Thyroid gland (tissue), 4 donors: ENCODE measurements at places on chromosomes 3 and 15.

GRCh38 chr3:23552506-23552905 lies 253.2 kb upstream of the UBE2E1 start:
- no peaks in the 10 kb centered on the region for H3K36me3 ChIP-seq
- H3K4me1 ChIP-seq, result no peaks in the 10 kb centered on the region
- no peak overlapping the region for H3K4me3 ChIP-seq
- no peak overlapping the region for H3K27ac ChIP-seq

- no peak overlapping the region for H3K27ac ChIP-seq
- H3K4me3 ChIP-seq, result no peak overlapping the region
- peaks cover 8% of the 10 kb centered on the region for H3K27me3 ChIP-seq
- DNase-seq, result no peak
- H3K4me1 ChIP-seq, result peaks cover 20% of the 10 kb centered on the region
Observed at GRCh38 chr3:27720899-27721716, 1.0 kb downstream of the EOMES start.

DNA sequence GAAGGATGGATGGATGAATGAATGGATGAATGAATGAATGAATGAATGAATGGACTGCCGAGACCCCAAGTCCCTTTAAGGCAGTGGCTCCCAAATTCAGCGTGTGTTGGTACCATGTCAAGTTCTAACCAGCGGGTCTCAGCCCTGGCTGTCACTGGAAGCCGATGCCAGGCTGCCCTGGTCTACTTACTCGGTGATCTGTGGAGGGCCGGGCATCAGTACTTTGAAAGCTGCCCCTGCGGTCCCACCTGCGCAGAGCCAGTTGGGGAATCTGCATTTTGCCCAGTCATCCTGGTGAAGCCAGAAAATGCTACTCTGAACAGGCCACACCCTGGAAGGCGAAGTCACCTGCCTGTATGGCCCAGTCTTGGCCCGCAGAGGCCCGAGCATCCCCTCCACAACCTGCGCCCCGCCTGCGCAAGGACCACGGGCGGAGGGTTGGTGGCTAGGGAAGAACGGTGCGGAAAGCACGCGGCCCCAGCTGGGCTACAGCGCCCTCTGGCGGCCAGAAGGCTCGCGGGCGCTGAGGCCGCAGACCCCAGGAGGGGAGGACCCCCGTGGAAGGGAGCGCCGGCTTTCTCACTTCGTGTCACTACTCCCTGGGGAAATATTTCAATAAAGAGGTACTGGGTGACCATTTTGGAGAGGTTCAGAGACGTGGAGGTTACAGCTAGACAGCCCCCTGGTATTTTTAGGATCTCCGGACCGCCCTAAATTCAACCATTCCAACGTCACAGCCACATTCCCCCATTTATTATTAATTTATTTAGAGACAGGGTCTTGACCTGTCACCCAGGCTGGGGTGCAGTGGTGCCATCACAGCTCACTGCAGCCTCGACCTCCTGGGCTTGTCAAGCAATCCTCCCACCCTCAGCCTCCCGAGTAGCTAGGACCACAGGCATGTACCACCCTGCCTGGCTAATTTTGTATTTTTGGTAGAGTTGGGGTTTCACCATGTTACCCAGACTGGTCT lies 34.9 kb downstream of the PRKCD start:
- peak; percentile 57 for DNase-seq
- no peaks in the 10 kb centered on the region for H3K27me3 ChIP-seq
- H3K36me3 ChIP-seq, result peaks cover 2% of the 10 kb centered on the region
- peaks cover 40% of the 10 kb centered on the region for H3K4me1 ChIP-seq

GRCh38 chr15:63332367-63333124 lies 49.1 kb downstream of the CA12 start:
- H3K36me3 ChIP-seq, result no peaks in the 10 kb centered on the region
- no peaks in the 10 kb centered on the region for H3K4me1 ChIP-seq
- DNase-seq, result no peak
- no peak overlapping the region for H3K27ac ChIP-seq

- H3K36me3 ChIP-seq, result no peaks in the 10 kb centered on the region
- H3K4me3 ChIP-seq, result no peak overlapping the region
- no peaks in the 10 kb centered on the region for H3K27me3 ChIP-seq
Observed at GRCh38 chr15:66851311-66852063, 149.5 kb downstream of the SMAD6 start.

- peaks cover 32% of the 10 kb centered on the region for H3K36me3 ChIP-seq
- no peaks in the 10 kb centered on the region for H3K27me3 ChIP-seq
- H3K4me3 ChIP-seq, result no peak overlapping the region
- no peak overlapping the region for H3K27ac ChIP-seq
- DNase-seq, result no peak
Observed at GRCh38 chr15:30958219-30958618, 33.2 kb downstream of the MTMR10 start.

DNA sequence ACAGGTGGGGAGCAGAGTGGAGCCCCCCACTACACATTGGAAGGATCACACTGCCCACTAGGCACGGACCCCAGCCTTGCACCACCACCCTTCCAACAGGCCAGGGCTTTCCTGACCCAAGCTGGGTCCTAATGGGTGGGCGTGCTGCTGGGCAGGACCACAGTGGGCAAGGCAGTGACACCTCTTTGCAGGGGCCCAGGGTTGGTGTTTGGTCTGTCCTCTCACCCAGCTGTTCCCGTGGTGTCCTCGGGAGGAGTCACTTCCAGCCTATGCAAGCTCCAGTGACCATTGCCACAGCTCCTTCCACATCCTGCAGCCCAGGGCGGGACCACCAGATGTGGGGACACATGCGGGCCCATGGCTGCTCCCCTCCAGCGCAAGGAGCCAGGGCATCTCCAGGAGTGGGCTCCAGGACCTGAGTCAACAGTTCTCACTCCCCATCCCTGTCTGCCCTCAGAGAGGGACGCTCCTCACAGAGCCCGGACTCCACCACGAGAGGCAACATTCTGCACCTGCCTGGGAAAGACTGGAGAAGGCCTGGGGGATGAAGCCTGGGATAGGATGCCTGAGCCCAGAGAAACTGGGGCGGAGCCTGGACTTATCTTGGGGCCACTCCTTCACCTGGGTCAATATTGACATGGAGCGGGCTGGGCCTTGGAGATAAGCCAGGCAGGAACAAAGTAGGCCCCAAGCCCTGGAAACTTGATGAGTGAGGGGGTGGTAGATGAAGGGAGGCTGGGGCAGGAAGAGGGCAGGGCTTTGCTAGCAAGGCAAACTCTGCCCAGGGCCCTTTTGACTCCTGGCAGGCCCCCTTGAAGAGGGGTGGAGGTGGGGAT lies 3.9 kb upstream of the VILL start:
- H3K27me3 ChIP-seq, result no peaks in the 10 kb centered on the region
- H3K27ac ChIP-seq, result no peak overlapping the region
- H3K4me3 ChIP-seq, result no peak overlapping the region
- no peaks in the 10 kb centered on the region for H3K4me1 ChIP-seq
- H3K36me3 ChIP-seq, result no peaks in the 10 kb centered on the region
- DNase-seq, result no peak

- no peak overlapping the region for H3K4me3 ChIP-seq
- H3K36me3 ChIP-seq, result no peaks in the 10 kb centered on the region
Observed at GRCh38 chr3:56365905-56366640, 102.2 kb downstream of the ERC2 start.

- no peak overlapping the region for H3K27ac ChIP-seq
- H3K36me3 ChIP-seq, result no peaks in the 10 kb centered on the region
- H3K4me3 ChIP-seq, result no peak overlapping the region
- H3K4me1 ChIP-seq, result peaks cover 15% of the 10 kb centered on the region
- DNase-seq, result no peak
- no peaks in the 10 kb centered on the region for H3K27me3 ChIP-seq
Observed at GRCh38 chr3:61877359-61878138, 316.2 kb downstream of the PTPRG start.

- no peak overlapping the region for H3K27ac ChIP-seq
- H3K36me3 ChIP-seq, result no peaks in the 10 kb centered on the region
- no peak for DNase-seq
Observed at GRCh38 chr3:128945041-128945877, 48.6 kb downstream of the CFAP92 start.

GRCh38 chr3:192133271-192133670 lies 594.1 kb downstream of the FGF12 start:
- DNase-seq, result no peak
- H3K36me3 ChIP-seq, result no peaks in the 10 kb centered on the region
- no peaks in the 10 kb centered on the region for H3K27me3 ChIP-seq

DNA sequence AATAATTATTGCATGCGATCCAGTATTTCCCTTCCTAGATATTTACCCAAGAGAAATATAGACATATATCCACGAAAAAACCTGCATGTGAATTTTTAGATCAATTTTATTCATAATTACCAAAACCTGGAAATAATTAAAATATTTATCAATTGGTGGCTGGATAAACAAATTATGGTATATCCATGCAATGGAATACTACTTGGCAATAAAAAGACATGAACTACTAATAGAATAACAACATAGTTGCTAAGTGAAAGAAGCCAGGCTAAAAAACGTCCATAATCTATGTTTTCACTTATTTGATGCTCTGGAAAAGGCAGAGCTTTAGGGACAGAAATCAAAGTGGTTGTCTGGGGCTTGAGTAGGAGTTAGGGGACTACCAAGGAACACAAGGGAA lies 20.7 kb downstream of the TEX9 start:
- no peak for DNase-seq
- no peak overlapping the region for H3K4me3 ChIP-seq
- no peaks in the 10 kb centered on the region for H3K4me1 ChIP-seq
- H3K36me3 ChIP-seq, result no peaks in the 10 kb centered on the region
- H3K27ac ChIP-seq, result no peak overlapping the region
- H3K27me3 ChIP-seq, result no peaks in the 10 kb centered on the region

DNA sequence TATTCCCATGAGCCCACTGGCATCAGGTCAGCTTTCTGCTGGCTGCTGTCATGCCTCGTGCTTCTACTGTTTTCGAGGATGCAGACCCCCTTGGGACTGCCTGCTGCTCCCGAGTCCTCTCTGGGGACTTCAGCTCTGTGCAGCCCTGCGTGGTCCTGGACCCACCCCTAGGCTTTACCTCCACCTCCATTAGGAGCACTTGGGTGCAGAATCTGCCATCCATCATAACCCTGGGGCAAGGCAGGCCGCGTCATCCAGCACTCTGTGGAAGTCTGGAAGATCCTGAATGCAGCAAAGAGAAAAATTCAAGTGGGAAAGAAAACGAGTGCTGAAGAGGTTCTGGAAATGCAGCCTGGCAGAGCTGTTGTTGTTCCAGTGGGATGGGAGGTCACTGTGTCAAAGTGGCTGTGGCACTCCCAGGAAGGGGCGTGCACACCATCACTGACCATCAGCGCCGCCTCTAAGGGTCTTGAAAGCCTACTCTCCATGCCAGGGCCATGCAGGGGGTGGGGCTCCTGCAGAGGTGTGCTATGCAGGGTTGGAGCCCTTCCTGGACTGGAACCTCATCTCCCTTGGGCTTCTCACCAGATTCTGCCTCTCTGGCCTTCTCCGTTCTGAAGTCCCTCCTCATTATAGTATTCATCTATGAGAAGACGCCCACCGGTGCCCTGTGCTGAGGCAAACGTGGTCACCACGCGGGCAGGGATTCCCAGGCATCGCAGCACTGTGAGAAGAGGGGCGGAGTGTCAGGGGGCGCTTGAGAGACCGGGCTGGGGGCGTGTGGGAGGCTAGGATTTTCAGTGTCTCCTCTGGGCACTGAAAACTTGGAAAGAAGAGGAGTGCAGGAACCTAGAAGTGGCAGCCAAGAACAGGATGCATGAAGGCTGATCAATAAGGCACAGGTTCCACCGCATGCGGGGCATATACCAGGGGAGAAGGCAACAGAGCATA lies 12.5 kb downstream of the EPB42 start:
- peaks cover 8% of the 10 kb centered on the region for H3K4me1 ChIP-seq
- peak; percentile 62 for DNase-seq
- H3K4me3 ChIP-seq, result no peak overlapping the region
- H3K27ac ChIP-seq, result no peak overlapping the region
- H3K27me3 ChIP-seq, result no peaks in the 10 kb centered on the region
- H3K36me3 ChIP-seq, result no peaks in the 10 kb centered on the region

DNA sequence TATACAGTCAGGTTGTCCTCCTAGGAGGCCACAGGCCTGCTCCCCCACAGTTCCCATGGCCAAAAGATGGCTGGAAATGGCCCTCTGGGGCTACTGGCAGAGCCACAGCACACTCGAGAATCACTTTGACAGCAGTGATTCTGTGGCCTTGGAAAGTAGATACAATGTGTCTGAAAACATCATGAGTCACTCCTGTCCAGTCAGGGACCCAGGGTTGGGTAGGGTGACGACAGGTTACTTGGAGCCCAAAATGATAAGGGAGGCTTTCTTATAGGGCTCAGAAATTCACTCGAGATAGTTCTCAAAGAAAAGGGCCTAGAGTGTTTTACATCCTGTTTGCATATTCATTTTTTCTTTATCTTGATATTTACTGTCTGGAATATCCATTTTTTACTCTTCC lies 24.3 kb downstream of the MRPS25 start:
- no peak for DNase-seq
- no peak overlapping the region for H3K4me3 ChIP-seq
- peaks cover 38% of the 10 kb centered on the region for H3K36me3 ChIP-seq
- no peak overlapping the region for H3K27ac ChIP-seq
- no peaks in the 10 kb centered on the region for H3K27me3 ChIP-seq

DNA sequence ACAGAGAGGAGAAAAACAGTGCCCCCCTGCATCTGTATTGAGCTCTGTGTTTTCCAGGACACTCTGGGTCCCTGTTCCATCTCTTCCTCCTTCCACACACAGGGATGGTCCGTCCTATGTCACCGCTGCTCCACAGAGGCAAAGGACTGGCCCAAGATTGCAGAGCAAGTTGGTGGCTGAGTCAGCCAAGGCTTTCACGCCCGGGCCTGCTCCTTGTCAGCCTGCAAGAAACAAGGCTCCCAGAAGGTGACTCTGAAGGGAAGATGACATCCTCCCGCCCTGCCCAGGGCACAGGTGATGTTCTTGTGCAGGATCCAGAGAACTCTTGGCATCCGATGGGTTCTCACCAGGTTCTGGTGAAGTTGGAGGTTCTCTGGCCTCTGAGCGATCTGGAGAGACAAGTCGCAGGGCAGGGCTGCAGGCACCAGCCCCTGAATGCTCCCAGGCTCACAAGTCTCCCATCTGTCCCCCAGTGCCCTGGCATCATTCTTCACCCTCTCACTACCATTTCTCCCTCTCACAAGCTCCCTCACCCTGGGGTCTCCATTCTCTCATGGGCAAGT lies 138.6 kb downstream of the MEGF11 start:
- no peaks in the 10 kb centered on the region for H3K36me3 ChIP-seq
- H3K4me1 ChIP-seq, result no peaks in the 10 kb centered on the region
- DNase-seq, result no peak
- H3K27ac ChIP-seq, result no peak overlapping the region
- H3K27me3 ChIP-seq, result no peaks in the 10 kb centered on the region

- no peak overlapping the region for H3K4me3 ChIP-seq
- no peaks in the 10 kb centered on the region for H3K27me3 ChIP-seq
- H3K4me1 ChIP-seq, result peaks cover 7% of the 10 kb centered on the region
Observed at GRCh38 chr3:174862666-174863065, 3.5 kb downstream of the NAALADL2 start.

DNA sequence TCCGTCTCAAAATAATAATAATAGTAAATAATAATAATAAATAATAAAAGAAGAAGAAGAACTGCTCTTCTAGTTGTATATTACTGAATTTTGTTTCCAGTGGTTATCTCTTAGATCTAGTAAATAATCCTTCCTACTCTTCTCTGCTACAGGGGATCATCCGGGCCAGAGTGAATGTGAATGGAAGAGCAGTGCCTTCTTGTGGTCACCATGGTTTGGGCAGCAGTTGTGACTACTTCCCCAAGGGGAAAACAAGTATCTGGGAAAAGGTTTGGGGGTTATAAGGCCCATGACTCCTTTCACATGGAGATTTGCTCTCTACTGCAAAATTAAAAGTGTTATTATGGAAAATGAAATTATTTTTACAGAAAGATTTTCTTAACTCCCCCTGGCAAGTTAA lies 5.5 kb upstream of the OR5K1 start:
- no peak for DNase-seq
- no peaks in the 10 kb centered on the region for H3K36me3 ChIP-seq
- H3K27me3 ChIP-seq, result no peaks in the 10 kb centered on the region
- no peak overlapping the region for H3K27ac ChIP-seq
